ENCODE measurements at places on chromosomes 2 and 18.

DNA sequence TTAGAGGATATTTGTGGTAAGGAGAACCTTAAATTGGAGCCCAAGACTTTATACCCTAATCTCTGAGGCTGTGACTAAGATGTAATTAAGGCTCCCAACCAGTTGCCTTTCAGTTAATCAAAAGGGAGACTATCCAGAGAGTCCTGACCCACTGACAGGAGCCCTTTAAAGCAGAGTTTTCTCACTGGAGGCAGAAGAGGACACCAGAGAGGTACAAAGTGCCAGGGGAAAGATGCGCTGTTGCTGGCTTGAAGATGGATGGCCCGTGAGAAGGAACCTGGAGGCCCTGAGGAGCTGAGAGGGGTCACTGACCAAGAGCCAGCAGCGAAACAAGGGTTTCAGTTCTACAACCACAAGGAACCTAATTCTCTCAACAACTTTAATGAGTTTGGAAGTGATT, 137.3 kb downstream of the TMEM131 start:
- DNase-seq, result no peak

GRCh38 chr2:174076975-174077374, 111.8 kb upstream of the SP3 start:
- DNase-seq, result no peak

- peak; percentile 33 for DNase-seq
Measured at GRCh38 chr18:21489119-21489750, 111.3 kb downstream of the ESCO1 start.

DNA sequence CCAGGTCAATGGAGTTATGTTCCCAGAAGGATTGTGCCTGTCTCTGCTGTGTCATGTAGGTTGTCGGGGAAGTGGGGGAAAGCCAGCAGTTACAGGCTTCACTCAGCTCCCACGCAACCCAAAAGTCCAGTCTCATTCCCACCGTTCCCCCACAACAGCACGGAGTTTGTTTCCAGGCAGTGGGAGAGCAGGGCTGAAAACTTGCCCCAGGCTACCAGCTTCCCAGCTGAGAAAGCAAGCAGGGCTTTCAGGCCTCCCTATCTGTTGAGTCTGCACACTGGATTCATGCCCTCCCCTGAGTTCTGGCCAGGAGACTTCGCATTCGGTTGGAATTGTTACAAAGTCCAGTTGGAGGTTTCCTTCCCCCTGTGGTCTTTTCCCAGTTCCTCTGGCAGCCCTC, 76.3 kb downstream of the TMX3 start:
- no peak for DNase-seq

- DNase-seq, result peak; percentile 79
Measured at GRCh38 chr2:228602288-228602687, 420.8 kb upstream of the SPHKAP start.

DNA sequence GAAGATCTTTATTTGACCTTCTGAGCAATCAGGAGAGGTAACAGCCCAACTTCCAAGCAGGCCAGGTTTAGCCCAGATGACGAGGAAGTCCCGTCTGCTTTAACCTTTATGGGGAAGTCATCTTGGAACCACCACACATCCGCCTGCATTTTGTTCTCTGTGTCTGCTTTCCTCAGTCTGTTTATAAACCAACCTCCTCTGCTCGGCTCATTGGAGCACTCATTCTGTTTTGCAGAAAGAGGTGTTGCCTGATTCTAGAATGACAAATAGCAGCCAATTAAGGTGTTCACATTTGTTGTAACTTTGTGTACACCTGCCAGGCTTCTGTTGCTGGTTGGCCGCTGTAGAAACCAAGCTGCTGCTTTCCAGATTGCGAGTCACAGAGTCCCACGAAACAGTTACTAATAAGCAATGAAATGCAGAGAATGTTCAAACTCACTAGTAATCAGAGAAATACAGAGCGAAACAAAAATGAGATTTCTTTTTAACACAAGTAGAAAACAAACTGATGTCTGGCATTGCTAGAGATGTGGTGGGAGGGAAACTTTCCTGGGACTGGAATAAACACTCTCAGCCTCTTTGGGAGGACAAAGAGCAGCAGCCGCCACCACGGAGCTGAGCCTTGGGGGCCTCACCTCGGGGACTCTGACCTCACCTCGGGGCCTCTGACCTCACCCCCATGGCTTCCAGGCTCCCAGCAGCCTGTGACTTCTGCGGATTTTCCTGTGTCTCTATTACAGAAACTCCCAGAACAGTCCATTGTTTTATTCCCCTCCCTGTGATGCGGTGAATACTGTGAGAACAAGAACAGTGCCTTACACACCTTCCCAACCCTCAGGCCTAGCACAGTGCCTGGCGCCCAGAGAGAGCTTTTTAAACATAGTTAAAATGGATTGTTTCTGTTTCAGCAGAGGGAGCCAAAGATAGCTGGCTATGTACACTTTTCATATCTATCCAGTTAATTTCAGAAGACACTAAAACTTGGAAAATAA, 64.0 kb downstream of the MBP start:
- DNase-seq, result peak; percentile 45

DNA sequence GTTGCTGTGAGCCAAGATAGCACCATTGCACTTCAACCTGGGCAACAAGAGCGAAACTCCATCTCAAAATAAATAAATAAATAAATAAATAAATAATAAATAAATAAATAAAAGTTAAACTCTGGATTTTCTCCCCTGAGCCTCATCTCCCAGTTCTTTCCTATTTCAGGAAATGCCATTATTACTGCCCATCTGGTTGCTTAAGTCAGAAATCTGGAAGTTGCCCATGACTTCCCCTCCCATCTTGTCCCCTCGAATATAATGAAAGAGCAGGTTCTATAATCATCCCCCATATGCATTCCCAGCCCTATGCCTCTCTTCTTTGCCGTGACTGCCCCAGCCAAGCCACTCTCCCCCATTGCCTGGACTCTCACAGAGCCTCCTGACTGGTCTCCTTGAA, 4.2 kb upstream of the PSD4 start:
- no peak for DNase-seq

- no peak for DNase-seq
Measured at GRCh38 chr2:230871361-230872150, 6.8 kb downstream of the ITM2C start.

DNA sequence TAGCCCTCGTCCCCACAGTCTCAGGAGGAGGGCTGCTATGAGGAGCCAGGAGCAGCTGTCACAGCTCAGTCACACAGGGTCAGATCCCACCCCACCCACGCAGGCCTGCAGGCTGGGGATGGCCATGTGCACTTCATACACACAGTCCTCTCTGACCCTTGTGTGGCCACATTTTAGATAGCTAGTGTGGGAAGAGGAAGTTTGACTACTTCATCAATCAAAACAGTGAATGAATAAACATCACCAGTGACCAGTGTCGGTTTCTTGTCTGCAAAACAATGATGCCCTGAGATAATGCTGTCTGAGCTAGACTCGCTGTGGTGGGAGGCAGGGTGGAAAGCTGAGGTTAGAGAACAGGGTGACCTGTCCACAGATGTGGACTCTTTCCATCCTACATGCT, 107.1 kb downstream of the PIEZO2 start:
- no peak for DNase-seq

DNA sequence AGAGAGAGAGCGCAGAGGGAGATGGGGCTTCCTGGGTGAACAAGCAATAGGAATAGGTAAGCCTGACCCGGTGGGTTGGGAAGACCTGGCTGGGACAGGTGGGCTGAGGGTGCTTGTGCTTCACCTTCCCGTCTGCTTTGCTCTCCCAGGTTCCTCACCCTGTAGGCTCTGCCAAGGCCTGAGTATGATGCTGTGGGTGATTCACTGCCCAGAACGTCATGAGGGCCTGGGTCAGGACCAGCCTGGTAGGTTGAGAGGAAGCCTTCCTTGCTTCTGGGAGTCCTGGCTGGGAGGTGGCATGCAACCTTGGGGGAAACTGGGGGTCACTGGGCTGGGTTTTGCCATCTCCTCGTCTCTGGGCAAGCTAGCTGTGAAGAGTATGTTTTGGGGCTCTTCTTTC, 220.2 kb upstream of the APCDD1 start:
- DNase-seq, result peak; percentile 8

DNA sequence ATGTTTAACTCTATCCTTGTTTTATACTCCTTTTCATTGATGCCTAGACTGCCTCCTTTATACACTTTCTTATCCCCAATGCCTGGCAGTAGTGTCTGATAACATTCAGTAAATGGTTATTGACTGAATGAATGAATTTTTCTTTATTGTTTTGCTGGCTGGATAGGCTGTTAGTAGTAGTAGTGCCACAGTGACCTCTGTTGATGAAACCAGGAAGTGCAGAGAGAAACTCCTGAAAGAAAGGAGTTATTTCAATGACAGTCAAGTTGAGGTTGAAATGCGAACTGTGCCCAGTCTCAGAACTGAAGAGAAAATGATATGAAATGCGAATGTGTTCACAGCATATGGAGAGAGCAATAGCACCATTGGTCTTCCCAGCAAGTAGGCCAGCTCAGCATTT, 26.8 kb upstream of the SLC9A2 start:
- no peak for DNase-seq

GRCh38 chr2:9658972-9659371, 28.2 kb upstream of the YWHAQ start:
- DNase-seq, result no peak

GRCh38 chr18:35728676-35729075, 147.1 kb downstream of the GALNT1 start:
- DNase-seq, result no peak

GRCh38 chr2:173835726-173836125, 129.4 kb downstream of the SP3 start:
- DNase-seq, result no peak

DNA sequence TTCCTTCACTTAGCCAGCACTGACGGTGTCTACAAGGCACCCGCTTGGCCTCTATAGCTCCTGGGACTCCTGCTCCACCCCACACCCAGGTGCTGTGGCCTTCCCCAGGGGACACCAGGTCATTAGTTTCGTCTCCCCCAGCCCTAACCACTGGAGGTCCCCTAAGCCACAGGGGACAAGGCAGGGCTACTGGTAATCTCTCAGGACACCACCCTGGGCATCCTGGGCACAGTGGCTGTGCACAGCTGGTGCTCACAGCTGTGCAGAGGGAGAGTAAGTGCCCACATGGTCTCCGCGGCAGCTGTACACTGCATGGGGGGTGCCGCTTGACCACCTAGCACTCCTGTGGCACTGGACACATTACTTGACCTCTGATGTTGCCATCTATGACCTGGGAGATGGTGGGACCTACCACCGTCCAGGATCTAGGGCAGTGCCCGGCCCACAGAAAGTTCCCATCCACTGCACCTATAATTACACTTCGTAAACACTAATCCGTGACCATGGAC, 134.0 kb downstream of the HDAC4 start:
- DNase-seq, result no peak

- no peak for DNase-seq
Measured at GRCh38 chr2:109285244-109285651, 156.2 kb downstream of the SH3RF3 start.

DNA sequence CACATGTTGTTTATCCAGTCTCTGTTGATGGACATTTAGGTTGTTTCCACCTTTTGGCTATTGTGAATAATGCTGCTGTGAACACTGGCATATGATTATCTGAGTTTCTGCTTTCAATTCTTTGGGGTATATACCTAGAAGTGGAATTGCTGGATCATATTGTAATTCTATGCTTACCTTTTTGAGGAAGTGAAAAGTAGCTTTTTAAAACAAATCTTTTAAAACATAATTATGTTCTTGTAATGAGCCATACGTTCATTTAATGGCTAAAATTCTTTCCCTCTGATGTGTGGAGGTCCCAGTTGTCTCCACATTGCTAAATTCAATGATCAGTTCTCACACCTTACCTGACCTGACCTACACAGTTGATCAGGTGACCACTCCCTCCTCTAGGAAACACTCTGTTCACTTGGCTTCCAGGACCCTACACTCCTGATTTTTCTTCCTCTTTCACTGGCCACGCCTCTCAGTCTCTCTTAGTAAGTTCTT, 27.8 kb upstream of the SERTAD2 start:
- no peak for DNase-seq

GRCh38 chr2:126634273-126634861, 21.6 kb upstream of the GYPC start:
- DNase-seq, result no peak

DNA sequence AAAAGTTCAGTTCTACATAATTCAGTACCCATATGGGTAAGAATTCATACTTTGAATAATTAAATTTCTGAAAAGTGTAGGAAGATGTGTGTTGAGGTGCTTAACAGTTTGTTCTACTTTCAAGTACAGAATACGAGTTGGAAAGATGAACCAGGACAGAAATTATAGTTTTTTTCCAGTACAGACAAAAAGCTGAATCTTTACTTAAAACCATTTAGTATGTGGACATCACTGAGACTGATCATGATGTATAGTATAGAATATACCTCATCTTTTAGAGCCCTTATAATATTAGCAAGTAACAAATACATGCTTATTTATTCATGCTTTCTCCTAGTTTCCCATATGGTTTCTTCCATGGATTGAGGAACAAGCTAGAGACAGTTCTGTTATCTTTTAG, 10.0 kb downstream of the DDX1 start:
- DNase-seq, result no peak

GRCh38 chr18:24043403-24043802, 28.8 kb downstream of the TTC39C start:
- no peak for DNase-seq

Measured in HFFc6 (cell line).